Hematopoietic multipotent progenitor cell treated with erythropoietin and hydrocortisone succinate and interleukin-3 and kit ligand, for 6 days (in vitro differentiated cells): ENCODE measurements at places on chromosomes 12 and 14.

DNA sequence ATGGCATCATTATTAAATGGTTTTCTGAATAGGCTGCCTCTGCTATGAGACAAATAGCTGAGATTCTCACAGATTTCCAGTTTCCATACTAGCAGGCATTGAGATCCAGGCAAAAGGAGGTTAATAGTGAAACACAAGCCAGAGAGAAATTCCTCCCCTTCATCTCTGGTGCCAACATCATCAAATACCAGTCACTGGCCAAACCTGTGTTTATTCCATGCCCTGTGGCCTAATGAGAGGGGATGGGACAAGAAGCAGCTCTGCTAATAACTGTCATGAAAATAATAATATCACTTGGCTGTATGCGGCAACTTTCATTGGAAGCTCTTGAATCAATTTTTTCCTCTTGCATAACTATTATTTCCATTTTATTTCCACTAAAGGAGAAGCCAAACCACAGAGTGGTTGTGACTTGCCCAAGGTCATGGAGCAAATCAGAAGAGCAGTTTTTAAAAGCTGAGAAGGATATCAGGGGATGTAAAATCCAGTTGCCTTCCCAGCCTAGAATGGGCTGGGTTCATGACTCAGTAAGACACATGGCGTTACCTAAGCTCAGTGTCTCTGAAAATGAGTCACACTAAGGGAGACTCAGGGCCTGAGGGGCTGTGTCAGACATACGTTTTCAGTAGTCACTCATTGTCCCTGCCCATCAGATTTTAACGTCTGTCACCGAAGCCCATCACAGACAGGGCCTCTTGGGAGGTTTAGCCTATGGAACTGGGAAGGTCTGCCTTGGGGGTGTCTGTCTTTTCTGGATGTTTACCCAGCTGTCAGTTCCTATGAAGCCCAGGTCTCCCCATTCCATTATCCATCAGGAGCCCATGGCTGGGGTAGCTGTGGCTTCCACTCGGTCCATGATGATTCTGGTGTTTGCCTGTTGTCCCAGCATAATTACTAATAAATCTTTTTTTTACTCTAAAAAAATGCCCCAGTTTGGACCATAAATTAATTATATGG is 208.8 kb upstream of the EEA1 start:
- no peak for DNase-seq

GRCh38 chr12:117098361-117099217 is 627 bp downstream of the TESC start:
- peak; percentile 47 for DNase-seq

GRCh38 chr12:98449584-98449983 is 65.8 kb upstream of the TMPO start:
- no peak for DNase-seq

- DNase-seq, result no peak
These were observed 142.6 kb upstream of the CPSF6 start for GRCh38 chr12:69096669-69097335.

DNA sequence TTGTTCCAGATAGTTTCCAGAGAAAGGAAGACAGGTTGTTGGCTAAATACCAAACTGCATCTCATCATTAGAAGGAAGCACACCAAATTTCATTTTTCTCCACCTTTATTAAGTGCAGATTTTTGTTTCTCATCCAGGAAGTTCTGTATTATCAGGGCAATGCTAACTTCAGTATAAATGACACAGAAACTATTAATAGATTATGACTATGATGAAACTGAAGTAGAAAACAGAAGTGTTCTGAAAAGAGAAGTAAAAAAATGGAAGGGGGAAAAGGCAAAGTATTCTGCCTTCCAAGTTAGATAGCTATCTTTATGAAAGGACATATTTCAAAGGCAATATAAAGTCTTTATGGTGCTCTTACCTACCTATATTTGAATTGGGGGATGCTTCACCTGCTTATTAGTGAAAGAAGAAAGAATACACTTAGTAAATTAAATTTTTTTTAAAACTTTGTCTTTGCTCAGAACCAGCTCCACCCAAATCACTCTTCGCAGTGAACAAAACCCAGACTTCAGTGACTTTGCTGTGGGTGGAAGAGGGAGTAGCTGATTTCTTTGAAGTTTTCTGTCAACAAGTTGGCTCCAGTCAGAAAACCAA is 223.9 kb downstream of the PTPRO start:
- DNase-seq, result peak; percentile 36

- DNase-seq, result peak; percentile 52
These were observed 30.3 kb downstream of the NFKBIA start for GRCh38 chr14:35374263-35374712.

DNA sequence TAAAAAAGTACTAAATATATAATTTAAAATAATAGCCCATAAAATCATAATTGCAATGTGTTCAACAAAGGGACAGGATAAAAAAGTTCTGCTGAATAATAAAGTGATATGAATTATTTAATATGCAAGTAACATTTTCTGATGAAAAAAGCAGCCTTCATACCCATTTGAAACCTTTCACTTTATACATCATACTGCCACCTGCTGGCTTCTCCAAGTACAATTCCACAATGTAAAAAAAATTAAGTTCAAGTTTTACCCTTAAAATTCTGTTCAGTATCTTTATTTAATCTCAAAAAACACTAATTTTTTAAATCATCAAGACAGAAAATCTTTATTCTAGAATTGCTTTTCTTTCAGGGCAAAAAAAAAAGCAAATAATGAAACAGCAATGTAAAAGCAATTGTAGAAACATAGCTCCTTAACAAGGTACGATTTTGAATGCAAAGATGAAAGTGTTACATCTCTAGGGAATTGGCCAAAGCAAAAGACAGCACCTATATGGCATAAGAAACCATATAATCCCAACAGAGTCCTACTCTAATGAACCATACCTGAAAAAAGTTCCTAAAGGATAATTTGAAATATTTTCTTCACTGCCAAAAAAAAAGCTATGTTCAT is 15.0 kb downstream of the MDM1 start:
- DNase-seq, result peak; percentile 87
